ENCODE measurements at places on chromosomes 11 and 22.

GRCh38 chr22:39239561-39240423 is 5.0 kb downstream of the PDGFB start:
- DNase-seq = no peak

DNA sequence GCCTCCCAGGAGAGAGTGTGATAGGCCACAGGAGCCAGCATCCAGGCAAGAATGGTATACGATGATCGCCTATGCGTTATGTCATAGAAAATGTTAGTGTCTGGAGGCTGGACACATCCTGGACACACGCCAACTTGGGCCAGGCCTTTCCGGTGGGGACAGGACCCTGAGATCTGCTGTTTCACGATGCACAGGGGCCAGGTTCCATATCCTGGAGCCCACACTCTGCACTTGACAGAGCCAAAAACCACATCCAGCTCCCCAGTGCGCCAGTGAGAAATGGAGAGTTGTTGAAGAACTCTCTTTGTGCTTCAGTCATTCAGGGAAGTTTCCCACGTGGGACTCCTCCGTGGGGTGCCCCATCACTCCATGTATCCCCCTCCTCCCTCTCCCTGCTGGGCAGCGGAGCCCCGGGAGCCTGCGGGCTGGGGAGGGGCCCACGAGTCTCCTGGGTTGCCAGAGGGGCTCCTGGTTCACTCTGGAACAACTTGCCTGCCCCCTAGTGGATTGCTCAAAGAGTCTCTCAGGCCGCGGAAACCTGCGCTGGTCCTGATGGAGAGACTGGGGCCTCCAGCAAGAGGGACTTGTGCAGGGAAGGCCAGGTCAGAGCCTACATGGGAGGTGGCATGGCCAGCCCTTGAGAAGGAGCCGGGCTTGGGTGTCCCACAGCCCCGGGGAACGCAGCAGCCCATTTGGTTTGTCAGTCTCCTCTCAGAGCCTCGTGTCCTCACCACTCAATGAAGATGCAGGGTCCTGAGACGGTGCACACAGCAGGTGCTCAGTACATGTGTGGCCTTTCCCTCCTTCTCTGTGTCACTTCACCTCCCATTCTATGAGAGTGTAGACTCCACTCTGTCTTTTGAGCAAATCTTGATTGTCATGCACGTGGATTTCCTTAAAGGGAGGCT is 10.2 kb upstream of the LRRC32 start:
- DNase-seq = peak; percentile 59

- DNase-seq = no peak
These were observed 150.5 kb downstream of the FEZ1 start for GRCh38 chr11:125345421-125346178.

DNA sequence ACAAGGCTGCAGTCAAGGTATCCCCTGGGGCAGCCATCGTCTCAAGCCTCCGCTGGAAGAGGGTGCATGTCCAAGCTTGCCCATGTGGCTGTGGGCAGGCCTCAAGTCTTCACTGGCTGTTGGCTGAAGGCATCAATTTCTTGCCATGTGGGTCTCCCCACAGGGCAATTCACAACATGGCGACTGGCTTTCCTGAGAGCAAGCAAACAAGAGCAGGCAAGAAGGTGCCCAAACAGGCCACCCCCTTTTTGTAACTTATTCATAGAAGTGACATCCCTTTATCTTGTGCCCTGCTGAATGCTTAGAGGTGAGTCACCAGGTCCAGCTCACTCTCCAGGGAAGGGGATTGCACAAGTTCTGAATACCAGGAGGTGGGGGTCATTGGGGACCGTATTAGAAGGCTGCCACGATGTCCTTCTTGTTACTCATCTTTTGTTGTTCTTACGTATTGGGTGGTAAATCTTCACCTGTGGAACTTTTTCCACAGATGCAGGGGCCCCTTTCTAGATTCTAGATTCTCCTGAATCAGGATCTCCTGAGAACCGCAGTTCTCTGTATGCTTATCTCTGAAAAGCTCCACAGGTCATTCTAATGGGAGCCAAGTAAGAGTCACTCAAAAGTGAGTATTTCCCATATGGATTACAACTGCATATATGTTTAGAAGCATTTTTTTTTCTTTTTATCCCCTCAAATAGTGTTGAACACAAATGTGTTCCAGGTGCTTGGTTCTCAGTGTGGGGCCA is 44.2 kb upstream of the MICAL2 start:
- no peak for DNase-seq

GRCh38 chr22:26552466-26552865 is 37.5 kb downstream of the TPST2 start:
- DNase-seq = no peak

- no peak for DNase-seq
These were observed 7.2 kb downstream of the FAM83F start for GRCh38 chr22:40001800-40002577.

Data from activated CD4-positive, alpha-beta T cell treated with anti-CD3 and anti-CD28 coated beads, Interleukin-2, amount 50 U/mL, for 24 hours (primary cell).